ENCODE measurements at places on chromosomes 2 and 18.
A peak's percentile ranks its signal among the peaks of the same experiment; 100 is the strongest.

DNA sequence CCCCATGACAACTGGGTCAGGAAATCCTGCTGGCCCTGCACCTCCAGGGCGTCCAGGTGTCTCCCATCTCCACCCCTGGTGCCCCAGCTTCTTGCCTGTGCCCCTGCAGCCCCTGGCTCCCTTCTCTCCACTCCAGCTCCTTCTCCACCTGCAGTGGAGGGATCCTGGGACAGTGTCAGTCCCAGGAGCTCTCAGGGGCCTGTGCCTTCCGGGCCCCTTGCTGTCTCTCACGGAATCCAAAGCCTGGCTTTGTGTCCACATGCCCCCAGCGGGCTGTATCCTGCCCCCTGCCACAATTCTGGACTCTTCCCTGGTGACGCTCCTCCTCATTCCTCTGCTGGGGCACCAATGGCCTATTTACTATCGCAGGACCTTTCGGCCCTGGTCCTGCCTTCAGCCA lies 58.2 kb downstream of the MYT1L start:
- DNase-seq, result no peak

- DNase-seq, result no peak
These were observed 6.7 kb downstream of the TMBIM1 start for GRCh38 chr2:218285604-218286003.

- peak; percentile 16 for DNase-seq
These were observed 182.3 kb downstream of the INO80D start for GRCh38 chr2:205903549-205904129.

GRCh38 chr2:19349911-19350677 lies 8.3 kb downstream of the OSR1 start:
- no peak for DNase-seq

- peak; percentile 18 for DNase-seq
These were observed 23.7 kb downstream of the METTL4 start for GRCh38 chr18:2547477-2548087.

DNA sequence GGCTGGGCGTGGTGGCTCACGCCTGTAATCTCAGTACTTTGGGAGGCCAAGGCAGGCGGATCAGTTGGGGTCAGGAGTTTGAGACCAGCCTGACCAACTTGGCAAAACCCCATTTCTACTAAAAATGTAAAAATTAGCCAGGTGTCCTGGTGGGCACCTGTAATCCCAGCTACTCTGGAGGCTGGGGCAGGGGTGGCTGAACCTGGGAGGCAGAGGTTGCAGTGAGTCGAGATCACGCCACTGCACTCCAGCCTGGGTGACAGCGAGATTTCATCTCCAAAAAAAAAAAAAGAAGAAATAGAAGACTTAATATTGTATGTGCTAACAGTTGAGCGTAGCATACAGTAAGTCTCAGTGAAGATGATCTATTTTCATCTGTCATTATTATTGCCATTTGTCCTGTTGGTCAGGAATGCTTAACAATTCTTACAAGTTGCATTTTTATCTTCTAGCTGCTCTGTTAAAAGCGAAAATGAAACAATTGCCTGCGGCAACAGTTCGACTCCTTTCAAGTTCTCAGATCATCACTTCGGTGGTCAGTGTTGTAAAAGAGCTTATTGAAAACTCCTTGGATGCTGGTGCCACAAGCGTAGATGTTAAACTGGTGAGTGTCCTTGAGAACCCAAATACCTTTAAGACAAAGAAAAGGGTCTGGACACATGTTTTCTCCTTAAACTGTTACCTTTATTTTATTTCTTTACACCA lies 7.2 kb downstream of the PMS1 start:
- DNase-seq, result no peak
